NT2/D1 (cell line): ENCODE measurements at places on chromosomes 1 and 21.

GRCh38 chr21:41611966-41612606 lies 104.1 kb upstream of the TMPRSS2 start:
- peak; percentile 59 for DNase-seq

DNA sequence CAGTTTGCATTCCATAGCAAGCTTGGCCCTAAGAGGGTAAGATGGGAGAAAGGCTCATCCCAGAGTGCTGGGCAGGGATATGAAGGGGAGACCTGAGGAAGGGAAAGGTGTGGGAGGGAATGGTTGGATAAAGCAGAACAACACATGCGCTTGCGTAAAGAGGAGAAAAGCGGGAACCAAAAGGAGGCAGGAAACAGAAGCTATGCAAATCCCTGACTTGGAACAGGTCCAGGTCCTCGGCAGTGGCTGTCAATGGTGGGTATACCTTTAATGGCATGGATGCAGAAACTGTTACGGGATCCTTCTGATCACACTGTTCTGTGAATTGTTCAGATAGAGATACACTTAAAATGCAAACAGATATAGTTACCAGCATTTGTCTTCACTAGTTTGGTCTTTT lies 455.6 kb downstream of the SIPA1L2 start:
- no peak for DNase-seq

DNA sequence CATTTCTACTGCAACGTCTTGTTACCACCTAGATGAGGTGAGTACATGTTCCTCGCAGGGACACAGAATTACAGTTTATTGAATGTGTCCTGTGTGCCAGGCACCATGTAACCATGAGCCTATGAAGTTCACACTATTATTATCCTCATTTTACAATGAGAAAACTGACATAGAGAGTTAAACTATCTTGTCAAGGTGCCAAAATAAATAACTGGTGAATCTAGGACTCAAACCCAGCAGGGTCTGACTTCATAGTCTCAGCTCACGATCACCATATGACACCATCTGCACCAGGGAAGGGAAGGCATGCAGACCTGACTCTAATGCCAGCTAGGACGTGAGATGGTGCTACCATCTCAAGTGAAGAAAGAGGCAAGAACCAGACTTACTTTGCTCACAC lies 2.4 kb downstream of the SELE start:
- no peak for DNase-seq

- no peak for DNase-seq
Measured at GRCh38 chr1:53299233-53299632, 28.6 kb downstream of the LRP8 start.

- no peak for DNase-seq
Measured at GRCh38 chr1:56028244-56028643, 551.1 kb downstream of the PLPP3 start.

- no peak for DNase-seq
Measured at GRCh38 chr1:199452627-199453026, 574.9 kb upstream of the NR5A2 start.
